CD4-positive, alpha-beta T cell treated with Interferon alpha-2 for 1 hour (primary cell): ENCODE measurements at places on chromosomes 7 and 10.

DNA sequence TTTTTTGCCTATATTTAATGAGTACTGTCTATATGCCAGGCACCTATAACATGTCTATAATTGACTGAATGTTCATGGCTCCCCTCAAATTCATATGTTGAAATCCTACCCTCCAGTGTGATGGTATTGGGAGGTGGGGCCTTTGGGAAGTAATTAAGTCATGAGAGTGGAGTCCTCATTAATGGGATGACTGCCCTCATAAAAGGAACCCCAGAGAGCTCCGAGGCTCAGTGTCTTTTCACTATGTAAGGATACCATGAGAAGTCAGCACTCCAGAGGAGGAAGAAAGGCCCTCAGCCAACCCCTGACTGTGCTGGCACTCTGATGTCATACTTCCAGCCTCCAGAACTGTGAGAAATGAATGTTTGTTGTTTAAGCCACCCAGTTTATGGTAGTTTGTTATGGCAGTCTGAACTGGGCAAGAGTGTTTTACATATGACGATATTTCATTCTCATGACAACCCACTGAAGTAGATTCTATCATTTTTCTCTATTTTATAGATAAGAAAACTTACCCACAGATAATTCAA, 61.1 kb upstream of the PCGF5 start:
- DNase-seq = no peak

DNA sequence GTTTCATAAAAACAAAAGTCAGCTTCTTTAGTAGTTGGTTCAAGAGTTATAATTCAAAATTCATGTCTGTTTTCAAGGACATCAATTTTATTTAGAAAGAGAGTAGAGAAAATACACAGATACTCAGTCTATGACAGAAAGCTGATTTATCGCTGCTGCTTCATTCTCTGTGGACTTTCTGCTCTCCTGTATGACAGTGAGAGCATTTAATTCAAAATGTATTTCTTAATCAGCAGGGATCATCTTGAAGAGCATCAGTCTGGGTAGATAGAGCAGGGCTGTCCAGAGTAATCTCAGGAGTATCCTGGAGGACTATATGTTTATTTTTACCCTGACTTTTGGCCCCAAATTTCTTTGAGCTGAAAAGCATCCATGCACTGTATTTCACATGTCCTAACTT, 1676.7 kb downstream of the REEP3 start:
- no peak for DNase-seq

DNA sequence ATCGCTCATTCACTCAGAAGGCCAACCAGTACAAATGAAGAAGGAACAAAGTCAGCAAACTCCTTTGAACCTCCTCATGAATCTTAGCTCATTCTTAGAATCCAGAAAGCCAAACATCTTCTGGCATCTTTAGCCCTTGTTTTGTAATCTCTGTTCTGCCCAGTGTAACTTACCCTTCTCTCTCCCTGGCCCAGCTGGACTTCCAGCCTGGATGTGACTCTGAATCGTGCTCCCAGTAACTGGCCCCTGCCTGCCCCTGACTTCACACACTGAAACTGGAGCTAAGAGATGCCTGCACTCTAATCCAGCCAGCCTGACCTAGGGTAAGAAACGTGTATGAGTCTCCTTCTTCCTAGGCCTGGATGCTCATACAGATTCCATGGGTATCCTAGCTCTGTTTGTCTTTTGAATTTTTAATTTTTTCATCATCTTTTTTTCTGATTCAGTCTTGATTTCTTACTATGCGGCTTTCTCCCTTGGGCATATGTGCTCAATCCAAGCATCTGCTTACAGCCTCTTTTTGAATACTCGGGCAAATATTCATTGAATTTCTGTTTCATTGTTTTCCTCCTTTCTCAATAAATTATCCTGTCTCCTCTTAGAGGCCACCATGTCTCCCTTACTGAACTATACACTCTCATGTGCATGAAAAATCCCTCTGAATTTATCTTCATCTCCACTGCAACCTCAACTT, 845.6 kb upstream of the AUTS2 start:
- DNase-seq = no peak

DNA sequence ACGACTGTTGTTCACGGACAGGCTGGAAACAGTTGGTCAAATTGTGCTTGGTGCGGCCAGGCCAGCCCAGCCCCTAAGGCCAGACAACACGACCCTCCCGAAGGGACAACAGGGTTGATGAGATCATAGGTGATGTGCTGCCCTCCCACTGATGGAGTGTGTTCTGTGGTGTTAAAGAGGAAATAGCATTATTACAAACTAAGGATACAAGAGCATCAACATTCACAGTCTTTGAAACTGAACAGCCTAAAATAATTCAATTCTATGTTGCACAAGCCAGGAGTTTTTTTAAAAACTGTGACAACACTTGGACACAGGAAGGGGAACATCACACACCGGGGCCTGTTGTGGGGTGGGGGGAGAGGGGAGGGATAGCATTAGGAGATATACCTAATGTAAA, 87.6 kb downstream of the FAM53B start:
- no peak for DNase-seq

DNA sequence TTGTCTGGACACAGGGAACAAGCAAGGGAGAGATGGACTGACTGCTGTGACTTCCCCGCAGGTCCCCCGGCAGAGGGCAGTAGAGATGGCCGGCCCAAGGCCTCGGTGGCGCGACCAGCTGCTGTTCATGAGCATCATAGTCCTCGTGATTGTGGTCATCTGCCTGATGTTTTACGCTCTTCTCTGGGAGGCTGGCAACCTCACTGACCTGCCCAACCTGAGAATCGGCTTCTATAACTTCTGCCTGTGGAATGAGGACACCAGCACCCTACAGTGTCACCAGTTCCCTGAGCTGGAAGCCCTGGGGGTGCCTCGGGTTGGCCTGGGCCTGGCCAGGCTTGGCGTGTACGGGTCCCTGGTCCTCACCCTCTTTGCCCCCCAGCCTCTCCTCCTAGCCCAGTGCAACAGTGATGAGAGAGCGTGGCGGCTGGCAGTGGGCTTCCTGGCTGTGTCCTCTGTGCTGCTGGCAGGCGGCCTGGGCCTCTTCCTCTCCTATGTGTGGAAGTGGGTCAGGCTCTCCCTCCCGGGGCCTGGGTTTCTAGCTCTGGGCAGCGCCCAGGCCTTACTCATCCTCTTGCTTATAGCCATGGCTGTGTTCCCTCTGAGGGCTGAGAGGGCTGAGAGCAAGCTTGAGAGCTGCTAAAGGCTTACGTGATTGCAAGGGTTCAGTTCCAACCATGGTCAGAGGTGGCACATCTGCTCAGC, 6.0 kb downstream of the CYREN start:
- DNase-seq = no peak

DNA sequence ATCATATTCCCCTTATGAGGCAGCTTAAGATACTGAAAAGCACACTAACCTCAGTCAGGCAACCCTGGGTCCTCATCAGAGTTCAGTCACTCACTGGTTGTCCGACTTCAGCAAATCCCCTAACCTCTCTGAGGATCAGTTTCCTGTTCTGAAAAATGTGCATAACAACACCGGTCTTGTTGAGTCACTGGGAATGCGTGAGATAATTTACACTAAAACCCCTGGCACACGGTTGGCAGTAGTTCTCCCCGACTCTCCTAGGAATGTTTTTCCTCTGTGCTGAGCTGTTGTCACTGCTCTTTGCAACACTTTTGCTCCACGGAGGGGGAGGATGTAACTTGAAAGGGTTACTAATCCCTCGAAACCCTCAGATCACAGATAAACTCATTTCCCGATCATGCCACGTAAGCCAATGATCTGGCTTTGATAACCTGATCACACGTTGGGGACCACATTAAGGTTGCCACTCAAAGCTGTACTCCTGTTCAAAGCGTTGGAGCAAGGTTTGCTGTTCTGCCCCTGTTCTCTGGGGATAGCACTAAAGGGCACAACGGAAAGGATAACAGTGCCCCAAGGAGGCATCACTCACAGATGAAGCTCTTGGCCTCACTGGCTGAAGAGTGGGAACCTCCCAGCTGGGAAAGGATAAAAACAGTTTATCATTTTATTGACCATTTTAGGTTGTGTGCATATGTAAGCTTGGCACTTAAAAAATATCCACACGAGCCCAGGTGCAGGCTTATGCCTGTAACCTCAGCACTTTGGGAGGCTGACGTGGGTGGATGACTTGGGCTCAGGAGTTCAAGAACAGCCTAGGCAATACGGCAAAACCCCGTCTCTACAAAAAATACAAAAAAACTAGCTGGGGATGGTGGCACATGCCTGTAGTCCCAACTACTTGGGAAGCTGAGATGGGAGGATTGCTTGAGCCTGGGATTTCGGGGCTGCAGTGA, 5.0 kb upstream of the RBM17 start:
- DNase-seq = peak; percentile 69

DNA sequence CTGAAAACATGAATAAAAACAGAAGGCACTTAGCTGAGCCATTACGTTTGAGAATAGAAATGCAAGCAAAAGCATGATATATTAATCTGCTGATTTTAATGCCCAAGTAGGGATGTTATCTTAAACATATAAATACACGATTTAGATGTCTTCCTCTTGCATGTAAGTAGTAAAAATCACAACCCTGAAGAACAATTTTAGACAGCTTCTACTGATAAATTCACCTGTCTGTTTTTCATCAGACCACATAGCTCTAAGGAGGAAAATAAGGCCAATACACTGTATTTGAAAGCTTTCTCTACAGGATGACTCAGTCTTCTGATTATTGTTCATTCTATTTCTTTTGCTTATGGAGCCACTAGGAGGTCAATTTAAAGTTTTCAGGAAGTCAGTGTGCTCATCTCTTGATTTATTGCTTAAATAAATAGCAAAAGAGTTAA, 210.9 kb upstream of the CHRM2 start:
- DNase-seq = no peak

GRCh38 chr7:126022452-126022851, 1092.8 kb upstream of the POT1 start:
- no peak for DNase-seq

GRCh38 chr7:151246851-151247580, 1.5 kb downstream of the SMARCD3 start:
- DNase-seq = no peak

DNA sequence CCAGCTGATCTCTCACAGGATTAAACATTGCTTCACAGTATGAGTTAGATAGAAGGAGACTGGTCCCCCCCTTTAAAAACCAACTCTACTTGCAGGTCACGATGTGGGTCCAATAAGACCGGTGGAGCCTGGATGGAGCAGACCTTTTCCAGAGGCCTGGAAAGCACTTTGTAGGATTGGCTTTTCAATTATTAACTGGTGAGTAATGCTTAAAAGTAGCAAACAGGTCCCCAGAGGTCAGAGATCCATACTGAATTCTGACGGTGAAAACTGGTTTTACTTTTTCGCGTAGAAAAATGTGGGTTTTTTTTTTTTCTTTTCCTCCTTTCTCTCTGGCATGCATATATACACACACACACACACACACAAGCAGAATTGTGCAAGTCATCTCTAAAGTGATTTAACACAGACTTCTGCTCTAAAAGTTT, 74.9 kb upstream of the OGDHL start:
- no peak for DNase-seq

- no peak for DNase-seq
Measured at GRCh38 chr10:66746711-66747110, 179.1 kb upstream of the LRRTM3 start.

DNA sequence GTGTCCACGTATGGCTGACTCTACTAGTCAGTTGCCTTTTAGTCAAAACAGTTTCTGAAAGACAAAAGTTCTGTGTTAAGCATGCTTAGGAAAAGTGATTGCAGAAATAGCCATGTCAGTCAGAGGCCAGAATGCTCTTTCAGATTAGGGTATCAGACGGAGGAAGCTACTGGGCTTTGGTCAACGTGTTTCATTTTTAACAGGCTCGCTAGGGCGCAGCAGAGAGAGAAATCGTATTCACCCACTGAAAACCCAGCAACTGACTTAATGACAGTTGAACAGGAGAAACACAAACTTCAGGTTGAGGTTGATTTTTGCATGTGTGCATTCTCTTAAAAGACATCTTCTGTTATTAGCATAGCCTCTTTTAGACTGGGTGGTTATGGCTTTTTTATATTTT, 322.6 kb upstream of the KIAA1217 start:
- DNase-seq = no peak

- no peak for DNase-seq
Measured at GRCh38 chr7:29771081-29771816, 35.1 kb upstream of the WIPF3 start.

- DNase-seq = no peak
Measured at GRCh38 chr10:78774999-78775711, 293.6 kb upstream of the ZMIZ1 start.

GRCh38 chr7:90483251-90483650, 13.8 kb downstream of the PTTG1IP2 start:
- no peak for DNase-seq

- no peak for DNase-seq
Measured at GRCh38 chr7:121714559-121715303, 158.2 kb upstream of the PTPRZ1 start.

DNA sequence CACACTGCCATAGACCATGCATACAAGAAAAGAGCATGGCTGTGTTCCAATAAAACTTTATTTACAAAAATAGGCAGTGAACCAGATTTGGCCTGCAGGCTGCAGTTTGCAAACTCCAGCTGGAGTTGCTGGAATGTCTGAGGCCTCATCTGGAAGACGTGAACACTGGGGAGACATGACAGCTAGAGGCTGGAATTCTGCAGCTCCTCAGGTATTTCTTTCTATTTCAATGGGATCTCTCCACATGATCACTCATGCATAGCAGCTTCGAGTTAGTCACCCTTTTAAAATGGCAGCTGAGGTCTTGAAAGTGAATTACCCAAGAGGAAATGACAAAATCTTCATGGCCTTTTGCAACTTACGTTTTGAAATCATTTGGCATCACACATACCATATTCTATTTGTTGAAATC, 52.6 kb upstream of the BET1 start:
- DNase-seq = no peak

DNA sequence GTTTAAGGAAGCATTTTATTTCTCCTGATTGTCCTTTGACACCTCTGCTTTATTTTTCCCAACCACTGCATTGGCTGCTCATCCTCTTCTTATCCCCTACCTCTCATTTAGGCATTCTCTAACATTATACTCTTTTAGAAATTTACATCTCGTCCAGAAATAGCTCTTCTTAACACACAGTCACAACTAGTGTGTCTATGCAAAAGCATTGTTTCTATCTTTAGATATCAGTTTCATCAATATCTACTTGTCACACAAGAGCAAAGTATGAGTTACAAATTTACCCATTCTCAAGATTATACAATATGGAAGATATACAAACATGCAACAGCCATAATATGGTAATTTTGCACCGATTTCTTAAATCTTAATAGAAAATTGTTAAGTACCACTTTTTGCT, 35.7 kb upstream of the MDFIC start:
- DNase-seq = no peak

DNA sequence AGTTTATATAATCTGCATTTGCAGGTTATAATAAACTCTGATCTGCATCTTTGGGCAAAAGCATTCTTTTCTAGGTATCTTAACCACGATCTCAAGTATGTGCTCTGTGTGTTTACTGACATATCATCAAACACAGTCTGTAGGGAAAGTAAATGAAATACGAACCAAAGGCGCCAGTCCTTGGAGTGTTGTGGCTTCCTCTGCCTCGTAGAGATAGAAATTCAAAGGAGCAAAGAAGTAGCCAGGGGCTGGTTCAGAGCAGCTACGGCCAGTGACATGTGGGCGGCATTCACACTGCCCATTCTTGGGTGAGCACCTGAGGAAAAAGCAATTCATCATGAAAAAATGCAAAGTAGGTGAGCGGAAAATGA, 38.7 kb downstream of the LAMB4 start:
- no peak for DNase-seq
